ENCODE measurements at places on chromosomes 3 and 15.
A peak's percentile ranks its signal among the peaks of the same experiment; 100 is the strongest.

DNA sequence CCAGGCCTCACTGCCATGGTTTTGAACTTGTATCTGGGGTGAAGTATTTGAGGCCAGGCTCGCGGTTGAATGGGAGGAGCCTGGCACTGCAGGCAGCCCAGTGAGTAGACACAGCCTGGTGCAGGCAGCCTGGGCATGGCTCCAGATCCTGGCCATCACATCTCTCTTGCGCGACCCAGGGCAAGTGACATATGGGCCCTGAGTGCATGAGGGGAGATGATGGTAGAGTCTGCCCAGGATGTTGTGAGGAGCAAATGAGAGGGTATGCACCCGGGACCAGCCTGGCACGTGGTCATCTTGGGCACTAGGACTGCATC lies 103.5 kb downstream of the TBC1D2B start:
- DNase-seq, result no peak

DNA sequence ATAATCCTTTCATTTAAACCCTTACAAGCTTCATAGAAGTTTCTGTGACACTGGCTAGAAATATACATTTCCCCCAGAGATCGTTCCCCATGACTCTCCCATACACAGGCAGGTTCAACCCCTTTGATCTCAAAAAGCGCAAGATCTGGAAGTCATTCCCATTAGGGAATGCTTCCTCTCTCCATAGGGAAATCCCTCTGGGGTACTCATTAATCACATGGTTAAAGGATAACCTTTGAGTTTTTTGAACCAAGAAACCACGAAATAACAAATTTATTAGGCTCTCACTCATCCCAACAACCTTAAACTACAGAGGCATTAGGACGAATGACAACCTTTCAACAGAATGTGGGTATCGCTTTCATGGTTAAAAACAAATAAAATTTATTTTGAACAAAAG lies 211.9 kb upstream of the PRICKLE2 start:
- no peak for DNase-seq

DNA sequence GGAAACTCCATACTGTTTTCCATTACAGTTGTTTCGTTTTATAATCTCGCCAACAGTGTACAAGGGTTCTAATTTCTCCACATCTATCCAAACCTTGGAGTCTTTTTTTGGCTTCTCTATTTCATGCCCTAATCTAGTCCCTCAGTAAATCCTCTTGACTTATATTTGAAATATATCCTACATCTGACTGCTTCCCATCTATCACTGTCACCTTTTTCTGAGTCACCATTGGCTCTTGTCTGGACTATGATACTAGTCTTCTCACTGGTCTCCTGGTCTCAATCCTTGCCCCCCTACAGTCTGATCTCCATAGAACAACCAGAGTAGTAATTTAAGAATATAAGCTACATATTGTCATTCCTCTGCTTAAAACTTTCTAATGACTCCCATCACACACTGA lies 80.0 kb downstream of the ITPR1 start:
- DNase-seq, result no peak

DNA sequence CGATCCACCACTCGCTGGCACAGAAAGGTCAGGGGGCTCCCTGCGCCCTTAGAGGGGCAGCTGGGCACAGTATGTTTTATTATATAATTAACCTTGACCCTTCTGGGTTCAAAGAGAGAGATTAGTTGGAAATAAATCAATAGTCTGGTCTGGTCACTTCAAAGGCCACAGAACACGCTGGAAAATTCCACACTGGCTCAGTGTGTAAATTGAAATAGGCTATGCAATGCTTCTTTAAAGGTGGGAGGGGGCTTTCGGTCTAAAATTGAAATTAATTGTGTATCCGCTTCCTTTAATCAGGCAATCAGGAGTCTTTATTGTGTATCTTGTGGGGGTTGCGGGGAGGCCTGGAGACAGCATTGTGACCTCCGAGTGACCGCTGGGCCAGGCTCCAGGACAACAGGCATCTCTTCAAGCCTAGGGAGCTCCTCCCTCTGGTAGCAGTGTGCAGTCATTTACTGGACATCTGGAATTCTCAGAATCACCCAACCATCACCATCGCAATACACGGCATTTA lies 8.0 kb downstream of the RNU5B-1 start:
- DNase-seq, result no peak

DNA sequence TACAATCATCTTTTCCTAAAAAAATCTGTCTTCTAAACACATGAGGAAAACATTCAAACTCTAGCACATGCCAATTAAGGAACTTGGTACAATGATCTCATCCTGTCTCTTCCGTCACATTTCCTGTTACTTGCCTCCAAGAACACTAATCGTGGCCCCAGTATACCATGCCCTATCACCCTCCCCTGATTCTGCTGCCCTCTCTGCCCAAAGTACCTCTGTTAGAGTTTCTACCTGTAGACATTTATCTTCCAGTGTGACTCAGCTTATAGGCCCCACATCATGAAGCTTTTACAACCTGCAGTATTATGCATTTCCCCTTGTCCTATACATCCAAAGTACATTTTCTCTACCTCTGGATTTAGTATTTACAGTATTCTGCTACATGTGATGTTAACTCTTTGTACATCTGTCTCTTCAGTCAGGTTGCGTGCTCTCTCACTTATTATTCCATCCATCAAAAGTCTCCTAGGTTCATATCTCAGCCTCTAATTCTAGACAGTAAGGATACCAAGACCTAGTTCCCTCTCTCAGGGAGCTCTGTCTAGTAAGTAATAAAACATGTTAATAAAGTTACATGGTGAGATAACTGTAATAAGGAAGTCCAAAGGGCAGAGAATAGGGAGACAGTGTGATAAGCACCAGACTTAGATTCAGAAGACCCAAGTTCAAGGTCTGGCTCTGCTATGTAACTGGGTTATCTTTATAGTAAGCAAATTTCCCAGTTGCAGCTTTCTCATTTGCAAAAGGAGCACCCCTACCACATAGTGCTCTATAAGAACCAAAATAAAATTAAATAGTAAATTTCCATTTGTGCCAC lies 8.9 kb upstream of the SEMA6D start:
- DNase-seq, result no peak

DNA sequence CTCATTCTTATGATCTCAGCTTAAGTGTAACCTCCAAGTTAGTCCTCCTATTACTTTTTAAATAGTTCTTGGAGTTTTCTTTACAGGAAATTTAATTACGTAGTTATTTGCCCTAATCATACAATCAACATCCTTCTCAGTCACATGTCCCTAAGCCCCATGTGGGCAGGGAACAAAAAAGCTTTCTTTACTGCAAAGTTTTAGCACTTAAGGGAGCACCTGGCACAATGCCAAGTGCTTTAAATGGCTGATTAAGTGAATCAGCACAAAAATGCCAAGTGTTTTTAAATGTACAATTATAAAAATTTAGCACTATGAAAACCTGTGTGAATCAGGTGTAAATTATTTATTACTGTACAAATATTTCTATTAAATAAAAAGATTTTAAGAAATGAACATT lies 445.3 kb downstream of the C3orf38 start:
- DNase-seq, result no peak

- DNase-seq, result no peak
Observed at GRCh38 chr3:116263842-116264545, 181.3 kb downstream of the LSAMP start.

DNA sequence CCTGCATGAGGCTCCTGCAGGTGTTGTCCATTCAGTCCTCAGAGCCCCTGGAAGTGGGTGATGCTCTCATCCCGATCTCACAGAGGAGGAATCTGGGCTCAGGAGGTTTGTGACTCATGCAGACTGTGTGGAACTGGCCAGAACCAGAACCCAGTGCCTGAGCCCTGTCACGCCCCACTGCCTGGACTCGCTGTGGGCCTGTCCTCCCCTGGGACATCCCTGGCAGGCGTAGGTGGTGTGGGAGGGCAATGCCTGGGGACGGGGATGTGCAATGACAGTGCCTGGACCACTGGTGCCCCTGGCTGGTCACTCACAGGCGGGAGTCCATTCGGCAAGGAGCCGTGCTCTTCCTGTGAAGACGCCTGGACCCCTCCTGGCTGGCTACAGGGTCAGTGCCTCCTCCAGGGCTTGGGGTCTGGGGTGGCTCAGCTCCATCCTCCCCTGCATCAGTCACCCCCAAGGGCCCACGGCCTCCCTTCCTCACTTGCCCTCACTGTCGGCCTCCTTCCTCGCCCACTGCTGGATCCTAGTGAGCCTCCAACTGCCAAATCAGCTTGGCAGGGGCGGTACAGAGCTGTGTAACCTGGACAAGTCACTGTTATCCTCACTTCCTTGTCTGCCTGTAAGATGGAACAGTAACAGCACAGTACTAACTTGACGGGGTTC lies 14.9 kb downstream of the PSTPIP1 start:
- DNase-seq, result no peak

DNA sequence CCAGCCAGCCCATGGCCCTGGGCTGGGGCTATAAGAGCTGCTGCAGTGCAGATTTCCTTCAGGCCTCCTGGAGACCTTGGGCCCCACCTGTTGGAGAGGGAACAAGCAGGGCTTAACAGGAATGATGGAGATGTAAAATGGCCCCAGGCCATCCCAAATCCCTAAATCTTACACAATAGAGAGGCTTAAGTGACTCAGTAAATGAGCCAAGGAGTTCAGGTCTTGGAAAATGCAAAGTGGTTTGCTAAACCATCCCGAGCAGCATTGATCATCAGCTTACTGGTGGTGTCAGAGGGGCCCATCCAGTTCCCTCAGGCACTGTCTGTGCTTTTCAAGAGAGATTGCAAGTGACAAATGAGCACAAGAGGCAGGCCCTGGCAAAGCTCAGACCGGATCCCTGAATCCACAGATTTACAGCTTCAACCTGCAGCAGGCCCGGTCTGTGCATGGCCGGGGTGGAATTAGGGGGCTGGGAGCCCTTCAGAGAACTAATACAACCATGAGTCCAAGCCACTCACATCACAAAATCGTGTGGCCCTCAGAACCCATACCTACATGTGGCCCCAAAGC lies 325.4 kb downstream of the UACA start:
- DNase-seq, result no peak

DNA sequence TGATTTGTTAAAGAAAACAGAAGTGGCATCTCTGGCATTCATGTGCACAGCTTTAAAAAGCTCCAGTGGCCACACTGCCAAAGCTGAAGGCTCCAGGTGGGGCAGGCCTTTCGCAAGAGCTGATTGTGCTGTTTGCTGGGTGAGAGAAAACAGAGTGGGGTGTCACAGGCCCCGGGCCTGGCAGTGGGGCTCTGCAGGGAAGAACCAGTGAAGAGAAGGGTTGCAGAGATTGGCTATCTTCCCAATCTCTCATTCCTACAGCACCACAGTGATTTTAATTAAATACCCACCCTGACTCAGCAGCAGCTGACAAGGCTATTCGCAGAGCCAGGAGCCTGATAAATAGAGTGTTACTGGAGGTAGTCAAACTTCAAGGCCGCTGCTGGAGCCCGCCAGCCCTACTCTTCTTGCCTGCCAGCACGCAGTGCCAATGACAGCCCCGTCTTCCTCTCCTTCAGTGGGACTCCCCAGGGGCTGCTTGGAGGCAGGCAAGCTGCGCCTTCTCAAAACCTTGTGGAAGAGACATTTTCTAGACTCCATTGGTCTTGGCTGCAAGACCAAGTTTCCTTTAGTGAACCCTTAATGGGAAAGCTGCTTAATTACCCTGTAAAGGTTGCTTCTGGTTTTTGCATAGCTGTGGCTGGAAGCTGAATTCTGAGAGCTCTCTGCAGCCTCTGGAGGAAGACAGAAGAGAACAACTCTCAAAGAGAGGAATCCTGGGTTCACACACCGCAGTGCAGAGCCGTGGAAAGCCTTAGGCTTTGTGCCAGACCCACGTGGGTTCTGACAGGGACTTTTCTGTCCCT lies 225.8 kb upstream of the SLCO3A1 start:
- no peak for DNase-seq

- DNase-seq, result peak; percentile 48
Observed at GRCh38 chr3:14261229-14261628, 82.6 kb downstream of the LSM3 start.

DNA sequence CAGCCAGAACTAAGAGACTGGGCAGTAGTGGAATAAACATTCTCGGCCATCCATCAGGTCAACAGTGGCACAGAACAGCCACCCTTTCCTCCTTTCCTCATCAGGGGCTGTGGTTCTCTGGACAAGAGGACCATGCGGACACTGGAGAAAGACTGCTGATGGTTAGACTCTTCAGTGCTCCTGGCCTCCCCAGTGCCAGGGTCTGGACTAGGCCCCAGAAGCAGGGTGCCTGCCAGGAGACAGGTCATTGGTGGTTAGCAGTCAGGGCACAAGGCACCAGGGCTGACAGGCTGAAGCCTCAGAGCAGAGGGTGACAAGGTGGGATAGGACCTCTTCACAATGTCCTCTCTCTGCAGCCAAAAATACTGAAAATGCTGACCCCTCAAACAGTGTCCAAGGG lies 30.1 kb downstream of the POC1A start:
- DNase-seq, result no peak
